ENCODE measurements at places on chromosomes 6 and 20.

- no peak for DNase-seq
These were observed 45.5 kb downstream of the LRFN2 start for GRCh38 chr6:40541556-40542174.

DNA sequence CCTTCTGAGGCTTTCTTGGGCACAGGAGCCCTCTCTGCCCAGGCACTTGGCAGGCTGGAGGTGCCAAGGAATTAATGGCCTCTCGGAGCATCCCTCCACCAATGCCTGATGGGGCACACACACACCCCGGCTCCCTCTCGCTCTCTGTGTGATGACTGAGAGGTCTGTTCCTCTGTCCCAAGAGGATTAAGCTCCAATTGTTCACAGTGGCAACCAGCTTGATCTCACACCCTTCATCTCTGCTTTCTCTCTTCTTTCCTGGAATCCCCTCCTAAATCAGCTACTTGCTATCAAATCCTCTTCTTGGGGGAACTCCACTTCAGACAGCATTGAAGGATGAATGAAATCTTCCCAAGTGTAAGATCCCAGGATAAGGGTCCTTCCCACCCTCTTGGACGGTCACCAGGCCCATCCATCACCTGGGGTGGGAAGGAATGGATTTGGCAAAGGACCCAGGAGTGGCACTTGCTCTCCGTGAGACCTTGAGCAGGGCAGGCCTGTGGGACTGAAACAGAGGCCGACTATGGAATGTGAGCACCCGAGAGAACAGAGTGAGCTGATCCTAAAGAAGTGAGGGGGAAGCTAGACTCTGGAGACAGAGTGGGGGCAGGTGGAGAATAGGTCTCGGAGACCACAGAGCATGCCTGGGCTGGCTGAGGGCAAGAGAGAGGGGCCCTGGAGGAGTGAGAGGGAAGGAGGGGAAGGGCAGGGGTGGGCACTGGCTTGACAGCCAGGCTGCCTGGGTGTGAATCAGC is 93.6 kb downstream of the GRM4 start:
- DNase-seq: no peak

- no peak for DNase-seq
These were observed 360.1 kb downstream of the HDGFL1 start for GRCh38 chr6:22929311-22929985.

DNA sequence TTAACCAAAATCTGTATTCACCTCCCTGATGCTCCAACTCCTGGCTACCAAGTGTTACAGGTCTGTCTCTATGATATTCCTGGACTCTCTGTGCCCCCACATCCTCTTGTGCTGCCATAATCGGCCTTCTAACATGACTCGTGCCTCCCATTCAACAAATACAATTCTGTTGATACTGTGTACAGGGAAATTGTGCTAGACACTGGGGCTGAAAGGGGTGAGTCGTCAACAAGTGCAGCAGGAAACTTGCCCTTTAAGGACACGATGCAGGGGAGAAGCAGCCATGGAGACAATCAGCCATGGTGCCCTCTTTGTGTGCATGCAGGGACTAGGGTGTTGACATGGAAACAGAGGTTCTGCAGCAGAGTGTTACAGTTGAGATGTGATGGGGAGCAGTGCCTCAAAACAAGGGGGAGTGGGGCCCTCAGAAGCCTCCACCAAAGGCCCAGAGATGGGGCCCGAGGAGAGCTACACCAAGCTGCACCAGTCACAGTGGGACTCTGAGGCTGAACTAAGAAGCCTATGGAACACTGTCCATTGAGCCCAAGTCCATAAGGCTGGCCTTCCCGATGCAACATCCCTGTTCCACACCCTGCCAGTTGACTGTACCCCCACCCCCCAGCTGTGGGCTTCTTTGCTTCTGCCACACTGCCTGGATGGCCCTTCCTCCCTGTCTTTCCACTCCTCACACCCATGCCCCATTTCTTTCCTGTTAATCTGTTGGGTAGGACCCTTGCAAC is 3.1 kb downstream of the PCED1A start:
- no peak for DNase-seq

DNA sequence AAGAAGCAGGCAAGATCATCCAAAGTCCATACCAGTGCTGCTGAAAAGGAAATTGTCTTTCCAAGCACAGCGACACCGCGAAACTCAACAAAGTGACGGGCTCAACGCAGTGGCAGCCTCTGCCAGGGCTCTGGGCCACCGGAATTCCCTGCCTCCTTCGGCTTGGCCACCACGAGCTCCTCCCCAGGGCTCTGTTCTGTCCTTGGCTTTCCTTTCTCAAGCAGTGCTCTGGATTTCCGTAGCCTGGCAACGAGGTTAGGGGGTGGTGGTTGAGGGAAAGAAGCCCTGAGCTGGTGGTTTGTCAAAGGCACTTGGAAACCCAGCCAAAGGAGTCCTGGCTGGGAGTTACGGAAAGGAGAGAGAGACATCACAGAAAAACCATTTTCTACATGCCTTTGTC is 31.2 kb downstream of the PRR18 start:
- no peak for DNase-seq
